ENCODE measurements at places on chromosomes 7 and 10.
A peak's percentile ranks its signal among the peaks of the same experiment; 100 is the strongest.

- DNase-seq = peak; percentile 65
Measured at GRCh38 chr10:124992462-124993344, 50.8 kb downstream of the ZRANB1 start.

- DNase-seq = no peak
Measured at GRCh38 chr10:76784076-76784475, 853.5 kb downstream of the KCNMA1 start.

- DNase-seq = no peak
Measured at GRCh38 chr7:115721293-115722217, 309.0 kb downstream of the TFEC start.

- DNase-seq = no peak
Measured at GRCh38 chr10:97013983-97014382, 171.8 kb downstream of the SLIT1 start.

DNA sequence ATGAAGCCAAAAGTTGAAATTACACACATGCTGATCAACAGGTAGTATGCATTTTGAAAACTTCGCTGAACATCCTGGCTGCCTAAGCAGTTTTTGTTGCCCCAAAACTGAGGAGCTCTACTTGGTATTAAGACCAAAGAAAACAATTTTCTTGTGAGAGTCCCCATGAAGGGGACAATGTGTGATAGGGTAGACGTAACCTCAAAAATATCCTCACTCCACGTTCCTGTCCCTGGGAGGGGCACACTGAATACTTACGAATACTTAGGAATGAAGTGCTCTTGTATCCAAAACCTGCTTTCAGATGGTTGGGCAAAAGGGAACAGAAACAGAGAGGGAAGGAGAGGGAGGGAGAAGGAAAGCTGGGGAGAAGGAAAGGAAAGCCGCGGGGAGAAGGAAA lies 24.7 kb downstream of the CCDC6 start:
- DNase-seq = no peak

- no peak for DNase-seq
Measured at GRCh38 chr10:95408148-95408960, 117.6 kb upstream of the PDLIM1 start.

- no peak for DNase-seq
Measured at GRCh38 chr7:78176171-78176570, 377.6 kb downstream of the PHTF2 start.

DNA sequence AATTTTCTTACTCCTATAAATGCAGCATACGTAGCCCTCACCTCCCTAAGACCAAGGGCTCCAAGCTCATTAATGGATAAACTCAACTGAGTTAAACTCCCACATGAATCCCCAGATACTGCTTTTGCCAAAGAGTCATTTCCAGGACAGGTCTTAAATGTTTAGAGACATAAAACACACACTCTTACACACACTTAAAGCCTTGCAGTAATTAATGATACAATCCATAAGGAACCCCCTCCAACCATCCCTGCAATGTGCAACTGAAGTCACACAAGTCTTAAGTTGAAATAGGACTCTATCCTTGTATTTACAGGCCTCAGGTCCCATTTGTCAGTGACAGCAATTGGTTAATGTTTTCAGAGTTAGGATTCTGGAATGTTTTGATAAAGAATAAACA lies 194.1 kb downstream of the FANK1 start:
- DNase-seq = no peak

DNA sequence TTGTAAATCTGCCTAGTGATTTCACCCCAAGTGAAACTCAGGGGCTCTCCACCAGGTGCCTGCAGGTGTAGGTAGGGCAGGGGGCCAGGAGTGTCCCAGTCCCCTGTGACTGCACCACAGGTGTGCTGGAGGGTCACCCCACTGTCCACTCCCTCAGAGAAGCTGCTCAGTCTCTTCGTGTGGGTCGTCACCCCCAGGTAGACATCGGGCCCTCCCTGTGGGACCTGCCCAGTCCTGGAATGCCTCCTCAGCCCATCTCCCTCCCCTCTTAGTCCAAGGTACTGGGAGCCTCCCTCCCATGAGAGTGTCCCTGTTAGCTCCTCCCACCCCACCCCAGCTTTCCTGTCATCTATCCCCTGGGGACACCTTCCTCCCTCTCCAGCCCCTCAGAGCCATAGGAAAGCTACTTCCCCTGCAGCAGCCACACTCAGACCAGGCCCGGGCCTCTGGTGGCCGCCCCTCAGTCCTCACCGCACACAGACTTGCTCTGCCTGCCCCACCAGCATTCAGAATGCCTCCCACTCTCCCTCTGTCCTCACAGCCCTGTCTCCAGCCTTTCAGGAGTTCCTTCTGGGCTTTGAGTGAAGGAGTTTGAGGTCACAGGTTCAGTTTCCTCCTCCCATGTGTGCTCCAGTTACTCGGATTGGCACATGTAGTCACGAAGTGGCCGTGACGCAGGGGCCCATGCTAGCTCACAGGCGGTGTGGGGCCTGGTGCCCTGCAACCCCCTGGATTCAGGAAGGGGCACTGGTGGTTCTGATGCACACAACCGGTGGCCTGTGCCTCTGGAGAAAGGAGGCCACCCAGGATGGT lies 5.1 kb downstream of the ALOX5 start:
- no peak for DNase-seq

DNA sequence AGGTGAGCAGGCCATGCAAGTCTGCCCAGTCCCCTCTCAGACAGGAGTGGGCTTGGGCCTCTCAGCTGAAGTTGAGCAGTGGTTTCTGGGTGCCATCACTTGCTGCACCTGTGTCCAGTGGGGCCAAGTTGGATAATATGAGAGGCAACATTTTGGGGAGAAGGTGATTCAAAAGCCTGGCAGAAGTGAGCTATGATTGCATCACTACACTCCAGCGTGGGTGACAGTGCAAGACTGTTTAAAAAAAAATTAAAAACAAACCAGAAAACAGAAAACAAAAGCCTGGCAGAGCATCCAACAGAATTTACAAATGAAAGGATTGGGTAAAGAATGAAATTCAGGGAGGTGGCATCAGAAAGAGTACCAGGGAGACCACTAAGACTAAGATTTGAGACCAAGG lies 121.5 kb upstream of the LAMB4 start:
- no peak for DNase-seq

GRCh38 chr7:110856704-110857103 lies 234.2 kb upstream of the LRRN3 start:
- peak; percentile 18 for DNase-seq

GRCh38 chr7:4957847-4958476 lies 1.0 kb downstream of the MMD2 start:
- no peak for DNase-seq

DNA sequence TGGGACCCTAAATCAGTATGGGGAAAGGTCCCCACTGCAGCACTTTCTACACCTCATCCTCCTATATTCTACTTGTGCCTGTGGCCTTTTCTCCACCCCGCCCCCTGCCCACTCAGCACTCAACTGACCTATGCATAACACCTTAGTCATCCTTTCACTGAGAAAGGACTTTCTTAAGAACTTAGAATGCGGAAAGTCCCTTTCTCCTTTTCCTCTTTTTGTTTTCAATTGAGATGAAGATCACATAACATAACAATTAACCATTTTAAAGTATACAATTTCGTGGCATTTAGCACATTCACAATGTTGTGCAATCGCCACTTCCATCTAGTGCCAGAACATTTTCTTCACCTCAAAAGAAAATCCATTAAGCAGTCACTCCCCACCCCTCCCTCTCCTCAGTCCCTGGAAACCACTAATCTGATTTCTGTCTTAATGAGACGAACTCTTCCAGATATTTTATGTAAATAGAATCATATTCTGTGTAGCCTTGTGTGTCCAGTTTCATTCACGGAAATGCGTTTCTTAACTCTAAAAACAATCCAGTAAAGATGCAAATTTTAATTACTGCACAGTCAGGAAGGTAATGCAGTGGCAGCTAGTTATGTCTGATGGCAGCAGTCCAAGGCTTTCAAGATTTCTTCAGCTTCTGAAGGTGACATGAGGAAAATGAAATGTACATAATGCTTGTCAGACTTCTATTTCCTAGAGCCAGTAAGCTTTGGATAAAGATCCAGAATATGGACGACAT lies 41.7 kb downstream of the FAS start:
- DNase-seq = peak; percentile 56

All from fibroblast of skin of back (primary cell).